NCI-H1092 treated with DMSO at 0.1 percent for 48 hours (cell line): ENCODE measurements at places on chromosomes 7 and 10.
A peak's percentile ranks its signal among the peaks of the same experiment; 100 is the strongest.

GRCh38 chr10:131047501-131047900, 264.0 kb downstream of the TCERG1L start:
- no peak for DNase-seq

DNA sequence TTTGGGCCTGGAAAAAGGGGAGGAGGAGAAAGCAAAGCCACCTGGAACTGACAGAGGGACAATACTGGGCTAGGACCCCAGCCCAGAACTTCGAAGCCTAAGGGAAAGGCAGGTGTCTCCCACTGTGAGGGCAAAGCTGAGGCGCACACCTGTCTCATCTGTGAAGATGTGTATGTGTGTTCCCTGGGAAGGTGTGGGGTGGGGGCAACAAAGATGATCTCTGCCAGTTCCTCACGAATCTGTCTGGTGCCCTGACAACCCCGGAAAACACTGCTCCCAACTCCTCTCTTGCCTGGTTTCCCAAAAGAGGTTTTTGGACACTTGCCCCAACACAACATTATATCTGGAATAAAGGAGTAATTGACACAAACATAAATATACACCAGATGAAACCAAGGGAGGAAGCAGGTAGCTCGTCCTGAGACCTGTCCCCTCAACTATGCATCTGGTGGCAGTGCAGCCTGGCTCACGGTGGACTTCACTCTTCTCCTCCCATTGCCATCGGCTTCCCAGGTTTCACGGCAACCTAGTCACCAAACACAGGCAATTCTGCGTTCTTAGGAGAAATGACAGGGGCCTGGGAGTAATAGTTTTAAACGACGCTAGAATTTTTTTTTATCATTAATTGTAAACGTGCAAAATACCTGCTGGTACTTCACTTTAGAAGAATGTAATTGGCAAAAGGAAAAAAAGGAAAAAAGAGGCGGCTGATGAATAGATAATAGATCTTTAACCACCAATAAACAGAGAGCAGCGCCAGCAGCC, 1.7 kb upstream of the EMX2 start:
- no peak for DNase-seq

DNA sequence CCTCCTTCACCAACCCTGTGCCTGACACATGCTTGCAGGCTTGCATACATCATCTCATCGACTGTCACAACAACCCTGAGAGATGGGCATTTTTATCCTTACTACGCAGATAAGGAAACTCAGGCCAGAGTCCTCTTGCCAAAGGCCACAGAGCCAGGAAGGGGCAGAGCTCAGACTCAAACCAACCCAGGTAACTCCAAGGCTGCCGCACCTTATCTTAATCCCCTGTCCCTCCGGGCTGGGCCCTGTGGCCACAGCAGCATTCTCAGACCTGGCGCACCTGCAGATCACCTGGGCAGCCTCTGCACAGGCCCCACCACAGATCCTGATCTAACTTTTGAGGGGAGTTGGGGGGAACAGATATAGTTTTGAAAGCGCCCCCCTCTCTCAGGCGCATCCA, 35.1 kb downstream of the SORBS1 start:
- DNase-seq, result no peak

DNA sequence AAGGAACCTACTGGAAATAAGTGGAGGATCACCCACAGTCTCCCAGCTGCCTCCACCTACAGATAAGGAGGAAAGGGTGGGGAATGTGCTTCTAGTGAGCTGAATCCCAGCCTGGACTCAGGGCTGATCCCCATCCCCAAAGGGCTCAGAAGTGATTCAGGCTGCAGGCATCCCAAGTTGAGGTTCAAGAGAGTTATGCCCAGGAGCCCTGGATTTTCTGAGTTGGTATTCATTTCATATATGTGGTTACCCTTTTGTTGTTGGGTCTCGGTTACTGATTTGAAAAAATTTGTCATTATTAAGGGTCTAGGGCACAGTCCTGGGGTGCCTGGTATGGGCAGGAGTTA, 30.0 kb upstream of the SRGN start:
- DNase-seq, result no peak

- DNase-seq, result no peak
Observed at GRCh38 chr10:109007514-109007913, 915.8 kb downstream of the XPNPEP1 start.

DNA sequence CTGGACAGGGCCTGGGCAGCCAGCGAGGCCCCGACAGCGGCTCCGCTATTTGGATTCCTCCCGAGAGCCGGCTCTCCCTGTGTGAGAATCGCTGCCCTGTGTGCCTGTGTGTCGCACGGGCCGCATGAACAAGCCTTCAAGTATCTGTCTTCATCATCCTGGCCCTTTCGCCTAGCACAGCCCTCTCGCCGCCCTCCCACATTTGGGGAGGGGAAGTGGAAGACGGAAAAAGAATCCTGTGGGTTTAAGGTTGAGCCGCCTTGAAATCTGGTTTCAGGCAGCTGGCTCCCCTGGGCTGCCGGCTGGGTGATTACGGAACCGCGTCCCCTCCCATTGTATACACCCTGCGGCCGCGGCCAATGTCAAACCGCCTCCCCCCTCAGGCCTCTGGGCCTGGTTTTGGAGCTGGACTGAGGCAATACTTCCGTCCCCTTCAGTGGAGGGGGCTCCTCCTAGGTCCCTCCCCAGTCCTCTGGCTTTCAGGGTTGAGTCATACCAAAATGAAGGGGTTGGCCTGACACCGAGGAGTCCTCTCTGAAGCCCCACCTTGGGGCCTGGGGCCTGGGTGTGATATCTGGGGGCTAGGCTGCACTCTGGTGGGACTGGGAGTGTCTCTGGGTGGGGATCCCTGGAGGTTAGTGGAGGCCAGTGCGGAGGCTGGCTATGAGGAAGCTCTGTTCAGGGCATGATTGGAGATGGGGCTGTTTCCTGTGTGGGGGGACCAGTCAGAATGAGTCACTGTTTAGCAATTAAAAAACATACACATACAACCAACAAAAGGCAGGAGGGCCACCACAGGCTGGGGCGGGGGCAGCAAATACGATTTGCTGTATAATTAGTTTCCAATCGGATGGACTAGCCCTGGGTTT, 1.7 kb downstream of the TRIM8 start:
- DNase-seq, result no peak

DNA sequence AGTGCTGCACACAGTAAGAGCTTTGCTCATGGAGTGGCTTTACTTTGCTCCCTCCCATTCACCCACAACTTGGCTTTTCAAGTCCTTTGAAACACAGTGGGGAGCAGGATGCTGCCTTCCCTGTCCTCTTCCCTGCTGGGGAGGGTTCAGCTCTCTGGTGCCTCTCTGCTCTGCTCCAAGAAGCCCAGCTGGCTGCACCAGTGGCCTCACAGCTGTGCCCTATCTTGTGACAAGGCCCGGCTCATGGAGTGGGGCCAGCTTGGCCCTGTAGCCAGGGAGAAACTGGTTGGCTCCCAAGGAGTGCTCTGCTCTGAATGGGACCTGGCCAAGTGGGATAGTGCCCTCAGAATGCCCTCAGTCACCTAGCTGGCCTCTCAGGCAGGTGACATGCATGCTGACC, 212.3 kb upstream of the ZMIZ1 start:
- DNase-seq, result no peak

GRCh38 chr10:4658777-4659176, 167.2 kb upstream of the AKR1E2 start:
- DNase-seq, result no peak

- DNase-seq, result no peak
Observed at GRCh38 chr10:70747192-70747965, 37.8 kb downstream of the TBATA start.

- no peak for DNase-seq
Observed at GRCh38 chr10:104923501-104923900, 282.4 kb downstream of the SORCS3 start.

DNA sequence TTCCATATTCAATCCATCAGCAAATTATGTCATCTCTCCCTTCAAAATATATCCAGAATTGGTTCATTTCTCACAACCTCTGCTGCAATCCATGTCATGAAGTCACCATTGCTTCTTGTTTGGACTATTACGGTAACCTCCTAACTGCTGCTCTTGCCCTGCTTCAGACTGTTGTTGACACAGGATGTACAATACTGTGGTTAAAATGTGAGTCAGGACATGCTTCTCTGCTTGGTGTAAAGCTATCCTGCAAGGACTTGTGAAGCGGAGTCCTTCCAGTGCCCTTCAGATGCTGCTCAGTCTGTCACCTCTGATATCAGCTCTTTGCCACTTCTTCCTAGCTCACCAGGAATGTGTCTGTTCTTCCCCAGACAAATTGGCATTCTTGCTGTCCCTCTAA, 10.4 kb upstream of the NXPH1 start:
- DNase-seq, result no peak

GRCh38 chr10:2909921-2910320, 157.4 kb upstream of the PFKP start:
- DNase-seq, result no peak

GRCh38 chr7:116731445-116732335, 59.7 kb downstream of the MET start:
- no peak for DNase-seq

DNA sequence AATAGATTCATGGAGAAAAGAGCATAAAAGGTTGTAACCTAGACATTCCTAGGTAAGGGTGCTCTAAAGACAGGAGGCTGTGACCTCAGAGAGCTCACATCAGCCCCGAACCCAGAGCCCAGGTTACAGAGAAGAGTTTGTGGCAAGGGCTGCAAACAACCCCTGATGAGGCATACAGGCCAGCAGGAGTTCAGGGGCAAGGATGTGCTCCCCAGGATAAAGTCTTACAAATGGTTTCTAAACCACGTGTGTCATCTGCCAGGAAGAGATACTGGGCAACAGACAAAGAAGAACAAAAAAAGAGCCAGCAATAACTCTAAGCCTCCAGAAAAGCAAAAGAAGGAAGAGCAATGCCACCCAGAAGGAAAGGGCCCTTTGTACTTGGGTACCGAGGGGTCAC, 27.7 kb downstream of the NCAPG2 start:
- no peak for DNase-seq

DNA sequence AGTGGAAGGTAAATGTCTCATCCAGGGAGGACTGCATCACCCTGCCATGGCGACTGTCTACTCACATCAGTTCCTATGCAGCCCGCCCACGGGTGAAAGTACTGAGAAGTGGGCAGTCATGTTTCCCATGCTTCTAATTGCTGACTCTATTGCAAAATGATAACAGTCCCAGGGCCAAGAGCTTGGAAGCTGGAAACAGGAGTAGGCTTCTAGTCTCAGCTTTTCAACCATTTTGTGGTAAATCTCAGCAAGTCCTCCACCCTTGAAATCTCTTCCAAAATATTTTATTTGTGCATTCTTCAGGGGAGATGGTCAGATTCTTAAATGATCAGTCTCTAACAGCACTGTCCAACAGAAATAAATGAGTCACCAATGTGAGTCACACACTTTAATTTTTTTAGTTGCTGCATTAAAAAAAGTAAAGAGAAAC, 48.1 kb upstream of the TARP start:
- DNase-seq, result no peak

DNA sequence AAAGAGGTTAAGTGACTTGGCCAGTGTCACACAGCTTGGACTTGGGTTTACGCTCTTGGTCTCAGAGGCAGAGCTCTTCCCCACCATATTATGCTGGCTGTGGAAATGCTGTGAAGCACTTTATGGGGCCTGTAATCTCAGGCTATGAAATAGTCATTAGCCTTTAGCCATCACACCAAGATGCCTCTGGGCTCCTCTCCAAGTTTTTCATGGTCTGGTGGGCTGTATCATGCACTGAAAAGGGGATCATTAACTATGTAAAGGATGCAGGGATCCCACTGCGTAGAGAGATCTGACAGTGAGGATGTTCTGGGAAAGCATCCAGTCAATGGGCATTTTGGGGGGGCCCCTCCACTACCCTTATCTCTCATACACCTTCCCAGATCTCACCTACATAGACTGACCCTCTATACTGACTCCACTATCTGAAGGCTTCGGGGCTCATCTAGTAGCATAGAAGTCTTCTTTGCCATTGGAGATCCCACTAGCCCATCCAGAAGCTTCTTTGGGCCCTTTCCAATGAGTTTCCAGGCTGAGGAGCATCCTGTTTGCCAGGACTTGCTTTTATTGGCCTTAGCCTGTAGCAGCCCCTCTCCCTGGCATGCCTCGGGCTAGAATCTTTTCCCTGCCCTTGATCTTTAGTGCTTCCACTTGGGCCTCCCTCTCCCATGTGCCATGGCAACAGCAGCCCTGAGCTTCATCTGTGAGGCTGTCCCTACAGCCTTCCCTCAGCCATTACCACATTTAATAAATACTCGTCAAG, 19.6 kb downstream of the FRMPD2 start:
- DNase-seq, result peak; percentile 91

DNA sequence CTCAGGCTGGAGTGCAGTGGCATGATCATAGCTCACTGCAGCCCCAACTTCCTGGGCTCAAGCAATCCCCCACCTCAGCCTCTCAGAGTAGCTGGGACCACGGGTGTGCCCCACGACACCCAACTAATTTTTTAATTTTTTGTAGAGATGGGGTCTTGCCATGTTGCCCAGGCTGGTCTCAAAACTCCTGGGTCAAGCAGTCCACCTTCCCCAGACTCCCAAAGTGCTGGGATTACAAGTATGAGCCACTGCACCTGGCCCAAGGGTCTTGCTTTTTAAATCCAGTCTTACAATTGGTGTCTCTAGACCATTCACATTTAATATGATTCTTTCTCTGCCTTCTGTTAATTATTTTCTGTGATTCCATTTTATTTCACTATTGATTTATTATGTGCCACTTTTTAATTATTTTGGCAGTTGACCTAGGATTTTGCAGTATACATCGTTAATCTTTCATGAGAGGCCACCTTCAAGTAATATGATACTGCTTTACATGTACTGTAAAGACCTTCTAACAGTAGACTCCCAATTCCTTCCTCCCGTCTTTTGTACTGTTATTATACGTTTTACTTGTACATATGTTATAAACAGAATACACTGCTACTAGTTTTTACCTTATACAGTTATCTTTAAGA, 18.7 kb downstream of the MMP21 start:
- DNase-seq, result no peak

DNA sequence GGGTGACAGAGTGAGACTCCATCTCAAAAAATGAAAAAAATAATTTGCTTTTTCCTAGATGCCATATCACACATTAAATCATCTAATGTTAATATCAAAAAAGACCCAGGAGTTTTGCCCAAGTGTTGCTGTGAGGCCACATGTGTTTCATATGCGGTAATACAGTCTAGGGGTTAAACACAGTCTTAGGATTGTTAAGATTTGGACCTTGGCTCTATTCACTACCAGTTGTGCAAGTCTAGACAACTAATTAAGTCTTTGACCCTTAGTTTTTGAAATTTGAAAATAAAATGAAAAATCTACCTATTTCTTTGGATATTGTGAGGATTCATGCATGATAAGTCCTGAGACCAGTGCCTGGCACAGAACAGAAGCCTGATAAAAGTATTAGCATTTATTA, 14.9 kb upstream of the MALRD1 start:
- DNase-seq, result no peak
